Stimulated activated CD8-positive, alpha-beta memory T cell treated with anti-CD3 and anti-CD28 coated beads, Interleukin-15, amount 100 ng/mL, for 24 hours (primary cell): ENCODE measurements at places on chromosomes 1 and 21.

GRCh38 chr21:33042812-33043211, 17.1 kb downstream of the OLIG2 start:
- DNase-seq, result no peak

- DNase-seq, result no peak
Observed at GRCh38 chr1:24586970-24587820, 31.3 kb downstream of the NCMAP start.

DNA sequence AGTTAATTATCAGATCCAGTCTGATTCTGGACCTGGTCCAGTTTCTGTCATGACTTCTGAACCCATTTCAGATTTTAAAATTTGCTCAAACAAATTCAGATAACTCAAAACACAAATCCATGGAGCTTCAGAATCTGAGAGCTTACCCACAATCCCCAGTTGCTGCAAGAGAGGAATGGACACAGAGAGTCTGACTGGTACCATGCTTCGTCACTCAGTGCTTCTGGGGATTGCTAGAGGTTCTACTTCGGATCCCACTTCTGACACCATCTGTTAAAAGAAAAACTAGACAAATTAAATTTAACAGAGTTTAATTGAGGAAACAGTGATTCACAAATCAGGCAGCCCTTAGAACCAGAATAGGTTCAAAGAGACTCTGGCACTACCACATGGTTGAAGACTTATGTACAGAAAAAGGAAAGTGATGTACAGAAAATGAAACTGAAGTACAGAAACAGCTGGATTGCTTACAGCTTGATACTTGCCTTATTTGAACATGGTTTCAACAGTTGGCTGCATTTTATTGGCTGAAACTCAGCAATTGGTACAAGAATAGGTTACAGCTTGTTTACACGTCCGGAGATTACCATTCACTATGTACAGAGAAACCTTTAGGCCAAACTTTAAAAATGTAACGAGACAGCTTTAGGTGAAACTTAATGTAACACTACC, 60.7 kb upstream of the TEKT2 start:
- DNase-seq, result no peak

DNA sequence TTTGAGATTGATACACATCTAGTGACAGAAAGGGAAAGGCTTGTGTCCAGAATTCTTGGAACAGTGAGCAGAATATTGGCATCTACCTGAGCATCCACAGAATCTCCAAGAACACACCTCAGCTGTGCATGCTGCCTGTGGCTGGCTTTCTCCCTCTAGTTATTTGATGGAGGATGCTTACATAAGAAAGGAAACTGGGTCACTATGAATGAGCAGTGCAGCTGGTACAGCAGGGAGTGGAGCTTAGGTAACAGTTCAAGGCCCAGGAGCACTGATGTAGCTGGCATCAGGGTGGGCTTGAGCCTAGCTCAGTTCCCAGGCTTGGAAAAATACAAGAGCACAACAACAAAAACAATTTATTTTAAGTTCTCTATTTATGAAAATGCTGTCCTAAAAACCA, 26.3 kb downstream of the RGS8 start:
- no peak for DNase-seq

DNA sequence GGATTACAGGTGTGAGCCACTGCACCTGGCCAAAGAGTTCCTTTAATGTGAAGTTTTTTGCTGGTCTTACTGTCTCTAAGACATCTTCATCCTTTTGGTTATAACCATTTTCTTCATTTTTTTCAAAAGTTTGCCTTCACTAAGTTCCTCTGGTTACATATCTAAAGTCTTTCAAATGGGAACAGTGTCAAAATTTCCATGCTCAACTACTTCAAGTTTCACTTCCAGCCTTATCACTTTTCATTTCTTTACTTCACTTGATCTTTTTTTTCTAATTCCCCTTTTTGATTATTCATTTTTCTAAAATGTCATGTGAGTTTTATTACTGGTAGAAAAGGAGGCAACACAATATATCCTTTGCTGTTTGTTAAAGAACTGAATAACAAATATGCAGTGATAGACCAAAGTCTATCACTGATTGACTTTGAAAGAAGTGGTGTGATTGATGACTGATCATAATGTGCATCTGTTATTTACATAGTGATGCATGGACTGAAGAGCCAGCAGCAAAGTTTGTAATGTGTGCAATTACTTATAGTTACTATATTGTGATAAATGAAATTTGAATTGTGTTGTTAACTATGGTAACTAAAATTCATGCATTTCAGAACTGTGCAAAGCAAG, 16.0 kb upstream of the ZFYVE9 start:
- no peak for DNase-seq

DNA sequence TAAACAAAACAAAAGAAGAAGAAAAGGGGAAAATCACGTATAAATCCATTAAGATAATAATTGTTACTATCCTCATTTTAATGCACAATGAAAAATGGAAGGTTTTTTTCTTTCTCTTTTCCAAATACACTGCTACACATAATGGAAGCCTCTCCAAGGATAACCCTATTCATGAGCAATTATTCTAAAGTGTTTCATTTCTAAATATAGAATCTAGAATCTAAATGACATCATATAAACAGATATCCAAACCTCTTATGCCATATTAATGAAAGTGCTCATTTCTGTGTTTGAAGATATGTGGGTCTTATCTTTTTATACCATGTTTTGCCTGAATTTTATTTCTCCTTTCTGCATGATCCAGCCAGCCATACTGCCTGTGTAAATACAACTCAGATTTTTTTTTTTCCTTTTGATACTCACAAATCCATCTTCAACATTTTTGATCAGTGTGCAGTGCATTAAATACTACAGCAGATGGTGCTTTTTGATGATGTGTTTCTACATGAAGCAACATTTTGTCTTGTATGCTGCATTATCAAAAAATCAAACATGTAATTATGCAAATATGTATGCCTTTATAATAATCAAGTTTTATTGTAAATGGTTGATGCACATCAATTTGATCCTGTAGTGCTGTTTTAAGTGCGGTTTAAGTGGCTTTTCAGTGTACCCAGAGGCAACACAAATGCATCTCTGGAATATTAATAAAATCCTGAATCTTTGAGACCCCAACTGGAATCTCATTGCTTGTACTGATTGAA, 625.6 kb upstream of the PTBP2 start:
- DNase-seq, result no peak

DNA sequence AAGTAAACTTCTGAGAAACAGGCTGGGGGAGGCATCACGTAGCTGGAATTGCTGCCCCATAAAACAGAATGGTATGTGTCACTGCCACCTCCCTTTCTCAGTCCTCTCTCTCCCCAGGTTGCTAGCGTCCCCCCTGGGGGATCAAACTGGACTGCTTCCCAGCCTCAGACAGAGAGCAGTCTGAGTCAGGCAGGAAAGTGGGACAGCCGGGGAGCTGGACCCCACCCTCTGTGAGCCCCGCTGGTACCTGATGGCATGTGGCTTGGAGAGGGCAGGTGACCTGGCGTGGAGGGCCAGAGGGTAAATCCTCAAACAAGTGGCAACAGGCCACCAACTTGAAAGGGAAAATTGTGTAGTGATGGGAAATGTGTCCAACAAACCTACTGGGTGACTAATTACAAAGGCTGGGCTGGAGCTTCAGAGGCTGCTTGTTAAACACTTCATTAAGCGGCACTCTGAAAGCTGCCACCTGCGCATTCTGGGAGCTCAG, 1.0 kb upstream of the SFN start:
- no peak for DNase-seq

- DNase-seq, result no peak
Observed at GRCh38 chr1:109979489-109980091, 5.0 kb upstream of the AHCYL1 start.

DNA sequence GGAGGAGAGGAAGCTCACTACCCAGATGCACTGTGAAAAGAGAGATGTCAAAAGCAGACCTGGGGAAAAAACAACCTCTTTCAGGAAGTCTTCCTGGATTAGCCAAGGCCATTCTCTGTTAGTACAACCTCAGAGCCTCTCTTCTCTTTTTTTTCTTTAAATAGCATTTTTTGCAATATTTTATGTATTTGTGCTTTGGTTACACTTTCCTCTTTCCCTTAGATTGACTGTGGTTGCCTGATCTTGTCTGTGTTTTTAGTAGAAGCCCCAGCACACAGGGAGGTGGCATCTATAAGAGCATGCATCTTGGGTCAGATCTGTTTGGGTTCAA, 18.8 kb downstream of the SLC26A9 start:
- DNase-seq, result no peak

DNA sequence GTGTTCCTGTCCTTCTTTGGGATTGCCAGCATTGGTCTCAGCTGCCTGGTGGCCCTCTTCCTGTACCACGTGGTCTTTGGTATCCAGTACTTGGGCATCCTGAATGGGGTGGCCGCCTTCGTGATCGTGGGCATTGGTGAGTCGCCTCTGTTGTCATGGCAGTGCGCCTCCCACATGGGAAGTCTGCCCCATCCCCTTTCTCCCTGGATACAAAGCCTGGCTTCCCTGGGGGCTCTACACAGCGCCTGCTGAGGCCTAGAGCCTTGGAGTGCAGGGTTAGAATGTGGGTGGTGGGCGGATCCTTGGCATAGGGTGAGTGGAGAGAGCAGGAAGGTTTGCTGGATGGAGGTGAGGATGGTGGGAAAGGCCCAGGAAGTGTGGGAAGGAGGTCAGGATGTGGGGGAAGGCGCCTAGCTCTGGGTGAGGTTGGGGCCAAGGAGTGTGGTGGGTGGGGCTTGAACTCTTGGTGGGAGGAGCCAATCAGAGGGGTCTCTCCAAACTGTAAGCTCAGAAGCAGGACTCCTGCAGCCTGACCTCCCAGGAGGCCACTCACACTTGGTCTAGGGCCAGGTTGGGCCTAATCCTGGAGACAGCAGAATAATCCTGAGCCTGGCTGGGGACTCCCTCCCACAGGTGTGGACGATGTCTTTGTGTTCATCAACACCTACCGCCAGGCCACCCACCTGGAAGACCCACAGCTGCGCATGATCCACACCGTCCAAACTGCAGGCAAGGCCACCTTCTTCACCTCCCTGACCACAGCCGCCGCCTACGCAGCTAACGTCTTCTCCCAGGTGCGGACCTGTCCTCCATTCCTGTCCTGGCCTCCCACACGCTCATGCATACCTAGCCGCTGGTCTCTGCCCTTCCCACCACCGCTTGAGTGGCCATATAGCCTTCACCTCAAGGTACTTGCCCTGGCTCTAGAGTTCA, 36.7 kb downstream of the DISP3 start:
- no peak for DNase-seq

GRCh38 chr1:36605942-36606640, 123.4 kb upstream of the CSF3R start:
- no peak for DNase-seq

DNA sequence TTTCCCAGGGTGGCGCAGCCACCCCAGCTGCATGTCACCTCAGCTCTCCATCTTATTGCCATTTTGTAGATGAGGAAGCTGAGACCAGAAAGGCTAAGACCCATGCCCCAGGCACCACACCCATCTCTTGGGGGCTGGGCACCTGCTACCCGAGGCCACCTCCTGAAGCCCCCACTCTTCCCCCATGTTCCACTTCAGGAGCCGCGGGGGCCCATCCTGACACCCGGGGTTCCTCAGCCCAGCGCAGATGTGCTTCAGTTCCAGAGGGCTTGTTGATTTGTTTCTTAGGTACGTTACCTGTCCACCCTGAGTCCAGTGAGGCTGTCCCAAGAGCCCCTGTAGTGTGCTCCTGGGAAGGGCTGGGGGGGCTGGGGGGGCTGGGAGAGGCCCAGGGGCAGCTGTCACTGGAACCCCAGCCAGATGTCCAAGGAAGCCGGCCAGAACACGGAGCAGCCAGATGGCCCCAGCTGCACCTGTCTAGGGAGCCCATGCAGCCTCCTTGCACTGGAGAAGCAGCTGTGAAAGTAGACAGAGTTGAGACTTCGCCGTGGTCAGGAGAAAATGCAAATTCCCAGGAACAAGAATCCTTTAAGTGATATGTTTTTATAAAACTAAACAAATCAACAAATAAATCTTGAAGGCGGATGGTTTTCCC, 17.1 kb upstream of the CCDC27 start:
- no peak for DNase-seq

DNA sequence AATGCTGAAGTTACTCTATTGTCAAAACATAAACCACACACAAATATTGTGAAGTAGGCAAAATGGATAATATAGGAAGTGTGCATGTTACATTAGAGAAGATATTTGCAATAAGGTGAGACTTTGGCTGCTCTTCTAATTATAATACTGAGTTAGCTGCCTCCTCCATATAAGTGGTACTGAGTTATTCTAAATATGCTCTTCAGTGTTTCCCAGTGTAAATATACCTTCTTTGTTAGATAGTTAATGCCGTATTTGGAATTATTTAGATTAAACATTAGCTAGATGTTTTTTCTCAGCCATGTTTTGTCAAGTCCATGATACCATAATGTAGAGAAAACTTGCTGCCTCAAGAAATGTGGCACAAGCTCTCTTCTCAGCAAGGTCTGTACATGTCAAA, 186.4 kb downstream of the PTPRC start:
- DNase-seq, result no peak

GRCh38 chr21:38498057-38498833, at the start of gene ERG:
ERG (minus strand) TSS chr21:38498477; CDS start chr21:38498380, 97 bp downstream.
- no peak for DNase-seq

- no peak for DNase-seq
Observed at GRCh38 chr1:27403065-27403726, 10.8 kb downstream of the GPR3 start.

GRCh38 chr1:34324879-34325440, 148.3 kb downstream of the C1orf94 start:
- DNase-seq, result no peak

DNA sequence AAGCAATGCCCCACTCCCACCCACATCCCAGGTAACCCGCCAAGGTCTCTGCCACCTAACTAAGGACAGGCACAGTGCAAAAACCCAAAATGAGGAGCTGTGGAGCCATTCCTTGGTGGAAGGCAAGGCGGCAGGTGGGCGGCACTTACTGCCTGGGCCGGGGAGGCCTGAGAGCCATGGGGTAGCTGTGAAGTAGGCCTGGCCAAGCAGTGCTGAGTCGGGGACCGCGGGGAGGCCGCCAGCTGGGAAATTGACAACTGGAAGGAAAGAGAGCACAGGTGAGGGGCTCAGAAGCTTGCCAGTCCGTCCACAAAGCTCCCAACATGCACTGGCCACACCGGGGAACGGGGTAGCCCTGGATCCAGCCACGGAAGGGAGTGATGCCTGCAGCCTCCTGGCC, 85.3 kb downstream of the NPHP4 start:
- no peak for DNase-seq

DNA sequence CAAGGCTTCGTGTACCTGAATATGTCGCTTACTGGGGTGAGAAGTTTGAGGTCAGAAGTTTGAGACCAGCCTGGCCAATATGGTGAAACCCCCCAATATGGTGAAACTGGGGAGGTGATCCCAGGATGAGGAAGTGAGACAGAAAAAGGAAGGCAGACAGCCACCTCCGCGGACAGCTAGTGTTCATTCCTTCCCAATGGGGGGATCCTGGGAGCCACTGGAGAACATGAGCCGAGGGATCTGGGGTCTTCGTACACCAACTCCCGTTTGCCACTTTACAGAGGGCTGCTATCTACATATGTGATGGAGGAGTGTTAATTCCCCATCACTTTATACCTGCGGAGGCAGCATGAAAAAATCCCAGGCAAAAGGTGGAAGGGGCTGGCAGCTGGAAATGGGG, 19.6 kb upstream of the IFFO2 start:
- DNase-seq, result no peak

DNA sequence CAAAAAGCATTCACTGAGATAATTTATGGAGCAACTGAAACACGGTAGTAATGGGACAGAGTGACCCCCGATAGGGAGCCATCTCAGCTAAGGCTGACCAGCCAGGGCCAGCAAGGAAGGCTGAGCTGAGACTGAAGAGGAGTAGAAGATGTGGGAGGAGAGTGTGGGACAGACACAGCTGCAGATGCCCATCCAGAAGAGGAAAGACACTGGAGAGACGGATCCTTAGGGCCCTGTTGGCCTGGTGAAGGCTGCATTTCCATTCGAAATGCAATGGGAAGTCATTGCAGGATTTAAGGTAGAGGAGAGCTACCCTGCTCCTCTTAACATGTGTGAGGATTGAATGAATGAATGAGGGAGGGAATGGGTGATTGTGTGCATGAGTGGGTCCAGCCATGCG, 44.0 kb upstream of the LRP8 start:
- no peak for DNase-seq
